ENCODE measurements at places on chromosomes 1 and 21. TPM values are rescaled to one million over a fixed set of nuclear protein-coding genes. Genes with fewer than 3 reads are reported as not detected.

DNA sequence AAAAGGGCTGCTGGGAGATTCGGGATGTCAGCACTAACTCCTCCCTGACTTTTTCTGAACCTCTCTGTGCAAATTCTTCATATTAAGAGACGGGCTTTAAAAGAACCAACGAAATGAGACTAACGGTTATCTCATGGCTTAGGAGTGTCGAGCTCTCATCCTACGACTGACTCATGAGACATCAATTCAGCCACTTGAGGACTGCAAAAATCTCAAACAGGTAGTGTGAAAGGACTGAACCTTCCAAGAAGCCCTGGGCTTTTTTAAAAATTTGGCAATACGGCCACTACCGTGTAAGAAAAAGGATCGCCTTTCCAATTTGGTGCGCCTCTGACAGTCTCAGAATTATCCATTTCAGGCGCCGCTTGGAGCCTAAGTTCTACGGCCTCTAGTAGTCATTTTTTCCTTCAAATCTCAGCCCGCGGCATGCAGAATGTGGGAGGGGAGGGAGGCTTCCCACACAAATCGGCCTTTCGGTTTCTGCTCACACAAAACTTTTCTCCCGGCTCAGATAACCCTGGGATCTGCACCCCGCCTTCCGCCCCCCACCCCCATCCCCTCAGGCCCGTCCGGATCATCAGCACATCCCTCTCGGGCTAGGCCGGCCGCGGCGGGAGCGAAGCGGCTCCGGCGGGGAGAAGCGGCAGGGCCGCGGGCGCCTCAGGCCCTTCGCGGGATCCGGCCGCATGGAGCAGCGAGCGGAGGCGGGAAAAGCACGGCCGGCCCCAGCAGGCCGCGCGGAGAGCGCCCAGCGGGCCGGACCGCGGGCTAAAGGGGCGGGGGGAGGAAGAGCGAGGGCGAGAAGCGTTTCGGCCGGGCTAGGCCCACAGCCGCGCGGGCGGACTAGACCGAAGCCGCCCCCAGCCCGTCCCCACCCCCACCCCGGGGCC lies 618 bp downstream of the HNRNPR start:
- DNase-seq = no peak

DNA sequence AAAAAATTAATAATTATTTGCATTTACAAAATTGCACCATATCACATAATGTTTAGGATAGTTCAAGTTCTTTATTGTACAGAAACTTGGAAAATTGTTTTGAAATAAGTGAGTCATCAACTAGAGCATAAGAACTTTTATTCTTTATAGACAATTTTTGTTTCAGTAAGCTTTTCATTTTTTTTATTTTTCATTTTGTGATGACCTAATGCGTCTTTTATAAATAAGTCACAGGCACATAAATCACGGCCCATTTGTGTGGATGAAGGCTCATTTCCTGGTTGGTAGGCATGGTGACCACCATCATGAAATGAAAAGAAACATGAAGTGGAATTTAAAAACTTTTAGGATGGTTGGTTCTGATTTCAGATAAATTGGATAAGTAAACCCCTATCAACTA lies 39.3 kb downstream of the SPAG17 start:
- DNase-seq = no peak

Gene CNIH3
- polyA plus RNA-seq = 12.8 TPM

Gene SPAG17
- 16.6 TPM for polyA plus RNA-seq

DNA sequence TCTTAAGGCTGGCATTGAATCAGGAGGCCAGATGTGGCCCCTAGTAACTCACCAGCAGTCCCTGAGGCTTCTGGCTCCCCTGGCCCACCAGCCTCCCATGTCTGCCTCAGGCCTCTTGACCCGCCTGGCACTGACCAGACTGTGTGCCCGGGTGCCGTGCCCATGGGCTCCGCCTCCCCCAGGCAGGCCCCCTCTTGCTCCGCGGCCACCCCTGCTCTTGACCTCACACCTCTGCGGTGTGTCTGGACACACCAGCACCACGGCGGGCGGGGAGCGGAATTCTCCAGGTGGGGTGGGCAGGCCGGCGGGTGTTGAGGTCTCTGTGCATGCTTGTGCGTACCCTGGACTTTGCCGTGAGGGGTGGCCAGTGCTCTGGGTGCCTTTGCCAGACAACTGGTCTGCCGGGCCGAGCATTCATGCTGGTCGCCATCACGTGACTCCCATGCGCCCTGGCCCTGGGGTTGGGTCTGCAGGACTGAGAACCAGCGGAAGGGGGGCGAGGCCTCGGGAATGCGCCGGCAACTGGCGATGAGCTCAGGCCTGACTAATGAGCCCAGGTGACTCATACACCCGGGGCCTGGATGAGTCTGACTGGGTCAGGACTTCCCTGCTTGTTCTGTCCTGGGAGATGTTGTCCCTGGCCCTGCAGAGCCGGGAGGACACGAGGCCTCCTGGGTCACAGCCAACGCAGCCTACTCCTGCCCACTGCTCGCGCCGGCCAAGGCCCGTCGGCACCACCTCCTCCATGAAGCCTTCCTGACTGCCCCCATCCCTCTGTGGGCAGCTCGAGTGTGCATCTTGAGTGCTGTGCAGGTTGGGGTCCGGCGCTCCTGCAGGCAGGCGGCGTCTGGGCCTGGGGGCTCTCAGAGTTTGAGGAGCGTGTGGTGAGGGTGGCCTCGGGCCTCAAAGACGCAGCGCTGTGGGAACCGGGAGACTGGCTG lies 22.6 kb downstream of the COL18A1 start:
- no peak for DNase-seq

DNA sequence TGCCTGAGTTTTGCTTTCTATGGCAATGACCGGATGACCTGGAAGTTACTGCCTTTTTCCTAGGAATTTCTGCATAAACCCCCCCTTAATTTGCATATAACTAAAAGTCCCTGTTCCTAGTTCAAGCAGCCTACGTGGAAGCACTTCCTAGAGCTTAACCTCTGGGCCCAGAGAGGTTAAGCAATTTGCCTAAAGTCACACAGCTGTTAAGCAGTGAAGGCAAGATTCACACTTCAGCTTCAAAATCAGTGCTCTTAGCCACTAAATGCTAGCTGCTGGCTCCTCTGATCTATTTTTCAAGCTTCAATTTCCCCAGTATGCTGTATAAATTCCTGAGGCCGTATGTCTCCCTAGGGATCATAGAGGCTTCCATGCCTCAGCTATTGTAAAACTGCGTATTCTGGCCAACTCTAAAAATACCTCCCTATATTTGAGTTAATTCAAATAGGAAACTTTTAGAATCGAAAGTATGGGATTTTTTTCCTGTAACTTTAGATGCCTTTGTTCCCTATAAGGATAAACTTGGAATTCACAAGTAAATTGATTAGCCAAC lies 53.1 kb upstream of the CD5L start:
- no peak for DNase-seq

Gene NUP210L
- 0.16 TPM for polyA plus RNA-seq

GRCh38 chr21:18244671-18245463 lies at the start of gene CHODL:
Gene CHODL (plus strand): TSS chr21:18244833. CDS start chr21:18245224, 391 bp downstream.
- no peak for DNase-seq

DNA sequence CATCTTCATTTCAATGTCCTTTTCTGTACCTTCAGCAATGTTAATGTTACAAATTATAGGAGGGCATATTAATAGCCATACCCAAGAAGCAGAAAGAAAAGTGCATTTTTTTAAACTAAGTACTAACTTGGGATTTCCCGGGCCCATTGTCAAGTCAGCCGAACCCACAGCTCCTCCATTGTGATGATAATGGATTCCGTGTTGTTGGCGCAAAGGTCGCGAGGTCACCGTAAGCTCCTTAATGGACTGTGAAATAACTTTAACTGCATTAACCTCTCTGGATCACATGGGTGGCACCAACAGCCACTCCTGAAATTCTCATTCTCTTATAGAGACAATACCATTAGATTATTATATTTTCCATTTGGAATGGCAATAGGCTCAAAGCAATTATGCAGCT lies 250.6 kb upstream of the RRP15 start:
- no peak for DNase-seq

Gene CNKSR1
- 24.4 TPM for polyA plus RNA-seq

- no peak for DNase-seq
Observed at GRCh38 chr1:190835658-190836057, 358.0 kb upstream of the BRINP3 start.

GRCh38 chr1:77926561-77927357 lies 38.3 kb downstream of the NEXN start:
- DNase-seq = no peak

- DNase-seq = no peak
Observed at GRCh38 chr1:172486805-172487454, 43.1 kb upstream of the PIGC start.

Gene LCE2B
- not detected for polyA plus RNA-seq

GRCh38 chr1:200916152-200916551 lies 21.5 kb downstream of the INAVA start:
- DNase-seq = no peak

DNA sequence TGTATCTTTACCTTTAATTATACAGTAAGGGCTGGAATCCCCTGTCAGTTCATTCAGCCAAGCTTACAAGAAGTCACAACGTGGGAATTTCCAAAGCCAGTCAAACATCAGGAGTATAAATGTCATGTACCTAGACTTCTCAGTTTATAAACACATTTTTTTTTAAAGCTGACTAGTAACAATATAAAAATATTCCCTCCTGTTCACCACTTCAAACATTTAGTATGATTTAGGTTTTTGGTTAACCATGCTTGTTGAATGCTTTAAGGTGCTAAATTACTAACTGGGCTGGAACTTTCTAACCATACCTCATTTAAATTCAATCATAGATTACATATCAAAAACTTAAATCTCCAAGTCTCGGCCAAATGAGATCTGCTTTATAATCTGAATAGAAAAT lies 44.0 kb downstream of the JAK1 start:
- DNase-seq = no peak

DNA sequence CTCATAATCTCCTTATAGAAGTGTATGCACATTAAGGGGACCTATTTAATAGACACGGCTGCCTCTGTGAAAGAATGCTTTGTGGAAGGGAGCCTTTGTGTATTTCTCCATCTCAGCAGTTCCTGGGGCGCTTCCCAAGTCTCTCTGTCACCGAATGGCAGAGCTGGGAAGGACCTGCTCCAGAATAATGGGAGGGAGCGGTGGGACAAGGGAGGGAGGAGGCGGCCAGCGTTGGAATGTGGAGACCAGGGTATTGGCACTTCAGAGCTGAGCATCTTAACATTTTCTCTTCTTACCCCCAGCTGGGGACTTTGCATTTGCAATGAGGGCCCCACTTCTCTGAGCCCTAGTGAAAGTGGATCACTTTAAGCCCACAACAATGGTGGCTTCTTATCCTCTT lies 23.9 kb downstream of the CACHD1 start:
- no peak for DNase-seq

- DNase-seq = no peak
Observed at GRCh38 chr1:32769524-32770220, 47.5 kb downstream of the YARS1 start.

Gene GNG4
- 4.0 TPM for polyA plus RNA-seq

Gene ANKRD34A
- 0.79 TPM for polyA plus RNA-seq

Data from left renal cortex interstitium (tissue), 4 donors.